Muscle of back (tissue), 13 donors: ENCODE measurements at places on chromosomes 3 and 15.

DNA sequence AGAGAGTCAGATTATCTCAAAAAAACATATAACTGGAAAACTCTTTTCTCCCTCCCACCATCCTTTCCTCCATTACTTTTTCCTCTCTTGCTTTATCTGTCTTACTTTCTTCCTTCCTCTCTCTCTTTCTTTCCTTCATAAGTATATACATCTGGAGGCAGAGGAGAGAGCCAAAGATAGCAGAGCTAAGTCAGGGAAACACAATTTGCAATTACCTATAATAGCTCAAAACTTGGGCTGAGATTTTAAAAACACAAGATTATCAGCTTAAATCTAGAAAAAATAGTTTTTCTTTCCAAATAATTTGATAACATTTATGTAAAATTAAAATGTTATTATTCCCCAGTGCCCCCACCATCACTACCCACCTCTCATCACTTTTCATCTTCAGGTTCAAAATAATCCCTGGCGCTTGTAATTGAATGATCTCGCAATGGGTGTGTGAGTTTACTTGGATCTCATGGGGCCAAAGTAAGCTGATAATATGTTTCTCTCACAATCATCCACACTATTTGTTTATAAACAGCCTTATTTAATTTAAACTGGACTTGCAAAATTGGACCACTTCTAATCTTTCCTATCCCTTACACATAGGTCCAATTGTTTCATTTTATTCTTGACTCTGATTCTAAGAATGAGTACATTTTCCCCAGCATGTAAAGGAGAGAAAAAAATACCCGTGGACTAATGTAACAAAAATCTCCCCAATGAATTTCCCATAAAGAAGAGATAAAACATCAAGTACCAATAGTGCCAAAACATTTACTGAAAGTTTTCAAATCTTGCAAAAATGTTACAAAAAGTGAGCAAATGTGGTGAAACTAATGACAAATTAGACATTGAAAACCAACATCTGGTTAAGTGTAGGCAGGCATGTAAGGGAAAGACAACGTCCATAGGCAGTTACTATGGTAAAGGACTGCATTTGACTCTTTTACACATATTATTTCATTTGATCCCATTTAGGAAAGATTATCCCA is 236.9 kb downstream of the DTWD1 start:
- peak; percentile 70 for DNase-seq

- DNase-seq: no peak
Observed at GRCh38 chr3:179829401-179829800, 176.6 kb downstream of the USP13 start.

- DNase-seq: no peak
Observed at GRCh38 chr3:183069086-183069485, 30.2 kb downstream of the MCCC1 start.

DNA sequence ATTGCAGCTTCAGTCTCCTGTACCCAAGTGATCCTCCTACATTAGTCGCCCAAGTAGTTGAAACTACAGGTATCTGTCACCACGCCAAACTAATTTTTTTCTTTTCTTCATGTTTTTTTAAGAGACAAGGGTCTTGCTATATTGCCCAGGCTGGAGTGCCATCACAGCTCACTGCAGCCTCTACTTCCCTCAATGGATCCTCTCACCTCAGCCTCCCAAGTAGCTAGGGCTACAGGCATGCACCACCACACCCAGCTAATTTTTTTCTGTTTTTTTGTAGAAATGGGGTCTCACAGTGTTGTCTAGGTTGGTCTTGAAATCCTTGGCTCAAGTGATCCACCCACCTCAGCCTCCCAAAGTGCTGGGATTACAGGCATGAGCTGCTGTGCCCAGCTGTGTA is 89.5 kb downstream of the ZNF609 start:
- DNase-seq: no peak

- no peak for DNase-seq
Observed at GRCh38 chr15:63712828-63713520, 115.8 kb downstream of the FBXL22 start.

- no peak for DNase-seq
Observed at GRCh38 chr3:183188895-183189462, 26.4 kb upstream of the LAMP3 start.

DNA sequence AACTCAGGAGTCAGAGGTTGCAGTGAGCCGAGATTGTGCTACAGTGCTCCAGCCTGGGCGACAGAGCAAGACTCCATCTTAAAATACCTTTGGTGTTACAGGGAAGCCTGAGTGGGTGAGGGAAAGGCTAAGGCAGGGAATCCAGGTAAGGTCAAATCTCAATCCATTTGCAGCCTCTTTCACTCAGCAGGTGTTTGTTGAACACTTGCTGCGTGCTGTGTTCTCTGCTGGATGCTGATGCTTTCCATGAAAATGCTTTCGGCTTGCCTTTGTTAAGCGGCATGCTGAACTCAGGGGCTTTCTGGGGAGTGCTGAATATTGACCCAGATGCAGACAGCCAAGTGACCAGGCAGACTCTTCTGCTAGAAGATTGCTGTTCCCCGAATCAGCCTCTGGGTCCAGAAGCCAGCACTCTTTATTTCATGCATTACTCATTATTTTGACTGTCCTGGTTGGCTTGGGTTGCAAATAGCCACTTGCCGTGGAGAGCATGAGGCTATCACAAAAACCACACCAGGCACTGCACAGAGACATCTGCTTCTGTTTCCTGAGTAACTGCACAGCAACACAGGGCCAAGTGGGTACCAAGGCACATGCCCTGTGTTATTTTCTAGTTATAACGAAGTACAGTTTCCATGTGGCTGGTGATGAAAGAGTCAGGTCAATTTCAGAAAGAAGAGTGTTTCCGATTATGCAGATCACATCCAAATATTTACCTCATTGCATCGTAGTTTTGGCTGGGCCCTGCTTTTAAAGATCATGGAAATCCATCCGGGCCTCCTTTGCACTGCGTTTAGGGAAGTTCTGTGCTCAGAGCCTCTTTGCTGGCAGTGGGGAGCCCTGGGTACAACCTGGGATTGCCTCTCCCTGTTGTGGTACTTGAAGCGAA is 88.6 kb downstream of the THSD4 start:
- peak; percentile 75 for DNase-seq

DNA sequence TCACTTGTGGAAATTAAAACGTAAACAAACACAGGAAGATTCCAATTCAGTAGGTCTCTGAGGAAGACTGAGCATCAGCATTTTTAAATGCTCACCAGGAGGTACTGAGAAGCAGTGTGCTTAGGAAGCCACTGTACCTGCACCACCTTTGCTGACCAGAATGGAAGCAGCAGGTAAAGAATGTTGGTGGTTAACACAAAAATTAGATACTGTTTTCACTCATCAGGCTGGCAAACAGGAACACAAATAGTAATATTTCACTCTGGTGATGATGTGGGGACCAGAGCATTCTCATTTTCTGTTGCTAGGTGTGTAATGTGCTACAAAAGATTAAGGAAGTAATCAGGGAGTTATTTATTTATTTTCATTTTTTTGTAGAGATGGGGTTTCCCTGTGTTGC is 29.9 kb upstream of the GHSR start:
- no peak for DNase-seq

GRCh38 chr3:63940389-63940757 is 28.2 kb upstream of the SCAANT1 start:
- DNase-seq: no peak

GRCh38 chr15:31511707-31512310 is 185.2 kb downstream of the KLF13 start:
- DNase-seq: no peak

DNA sequence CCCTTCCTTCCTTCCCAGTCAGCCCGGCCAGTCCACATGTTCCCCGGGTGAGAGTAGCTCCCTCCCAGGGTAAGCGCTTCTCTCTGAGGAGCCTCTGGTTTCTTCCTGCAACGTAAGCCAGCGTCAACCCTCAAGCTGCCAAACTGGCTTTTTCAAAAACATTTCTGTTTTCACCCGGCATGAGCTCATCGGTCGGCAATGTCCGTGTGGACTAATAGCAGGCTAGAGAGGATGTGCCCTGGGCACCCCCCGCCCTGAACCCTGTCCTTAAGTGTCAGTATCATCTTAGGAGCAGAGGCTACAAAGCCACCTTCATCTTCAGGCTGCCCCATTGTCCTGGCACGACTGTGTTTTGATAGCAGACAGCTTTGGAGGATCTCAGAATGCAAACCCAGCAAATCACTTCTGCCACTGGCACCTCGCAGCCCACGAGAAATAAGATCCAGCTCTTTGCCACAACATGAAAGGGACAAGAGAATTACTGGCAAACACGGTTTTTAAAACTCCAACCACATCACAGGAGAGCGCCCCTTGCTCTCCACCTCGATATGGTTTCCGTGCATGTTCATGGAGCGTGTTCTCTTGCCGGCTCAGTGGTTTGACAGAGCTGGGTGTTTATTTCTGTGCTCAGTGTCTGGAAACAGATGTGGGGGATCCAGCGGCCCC is 9.9 kb downstream of the ALDH1A3 start:
- peak; percentile 41 for DNase-seq

GRCh38 chr15:78280319-78281072 is 16.1 kb downstream of the DNAJA4 start:
- DNase-seq: no peak

DNA sequence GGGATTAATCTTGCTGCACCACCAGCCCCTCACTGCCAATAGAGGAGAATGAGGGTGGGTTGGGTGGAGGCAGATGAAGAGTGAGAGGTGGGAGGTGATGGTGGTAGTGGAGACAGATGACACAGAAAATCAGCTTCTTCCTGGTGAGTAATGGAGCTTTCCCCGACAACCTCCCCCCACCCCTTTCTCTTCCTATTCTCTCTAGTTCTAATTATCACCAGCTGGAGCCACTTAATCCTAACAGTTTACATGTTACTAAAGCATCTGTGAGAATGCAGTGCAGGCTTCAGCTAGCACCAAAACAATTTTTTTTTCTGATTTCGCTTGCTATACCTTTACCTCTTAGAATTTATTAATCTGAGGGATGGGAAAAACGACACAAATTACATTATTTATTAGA is 116.1 kb upstream of the DNAJC19 start:
- DNase-seq: no peak

GRCh38 chr3:40913641-40914040 is 285.7 kb upstream of the CTNNB1 start:
- DNase-seq: no peak

DNA sequence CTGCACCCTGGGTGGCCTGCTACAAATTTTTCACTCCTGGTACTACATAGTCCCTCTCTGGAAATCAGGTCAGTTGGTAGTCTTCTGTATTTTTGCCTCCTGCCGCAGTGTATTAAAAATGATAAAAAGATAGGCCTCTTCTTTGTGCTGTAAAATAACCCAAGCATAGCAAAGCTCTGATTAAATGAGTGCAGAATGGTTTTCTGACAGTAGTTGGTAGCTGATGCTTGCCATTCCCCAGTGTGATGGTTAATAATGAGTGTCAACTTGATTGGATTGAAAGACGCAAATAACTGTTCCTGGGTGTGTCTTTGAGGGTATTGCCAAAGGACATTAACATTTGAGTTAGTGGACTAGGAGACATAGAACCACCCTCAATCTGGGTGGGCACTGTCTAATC is 264.4 kb upstream of the ZNF717 start:
- no peak for DNase-seq

DNA sequence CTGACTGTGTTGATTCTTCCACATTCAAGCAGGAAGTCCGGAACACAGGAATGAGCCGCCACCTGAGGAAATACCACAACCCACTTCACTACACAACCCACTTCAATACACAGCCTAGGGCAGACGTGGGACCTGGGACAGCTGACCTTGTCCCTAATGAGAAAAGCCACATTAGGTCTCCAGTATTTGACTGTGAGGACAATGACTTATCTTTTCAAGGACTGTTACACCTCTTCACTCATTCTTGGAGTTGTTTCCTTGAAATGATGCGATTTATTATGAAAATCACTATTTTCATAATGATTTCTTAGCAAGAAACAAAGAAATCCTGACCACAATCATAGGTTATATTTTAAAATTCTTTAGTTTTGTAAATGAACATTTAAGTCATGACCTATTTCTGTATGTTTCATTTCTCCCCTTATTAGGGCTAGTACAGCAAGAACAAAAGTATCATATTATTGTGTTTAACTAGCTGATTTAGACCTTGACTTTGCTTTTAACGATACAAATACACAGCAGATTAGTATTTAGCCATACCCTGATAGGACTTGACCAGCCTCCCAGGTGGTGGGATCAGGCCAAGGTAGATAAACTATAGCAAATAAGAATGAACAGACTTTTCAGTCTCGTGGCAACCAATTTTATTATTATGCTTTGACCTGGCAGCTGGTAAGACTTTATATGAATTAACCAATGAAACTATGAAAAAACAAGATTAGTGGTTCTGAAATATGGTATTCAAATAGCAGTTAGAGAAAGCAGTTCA is 6.0 kb downstream of the RAB27A start:
- no peak for DNase-seq

- no peak for DNase-seq
Observed at GRCh38 chr3:195180490-195181112, 90.4 kb downstream of the XXYLT1 start.

- DNase-seq: no peak
Observed at GRCh38 chr3:3107858-3108257, 2.3 kb downstream of the IL5RA start.

DNA sequence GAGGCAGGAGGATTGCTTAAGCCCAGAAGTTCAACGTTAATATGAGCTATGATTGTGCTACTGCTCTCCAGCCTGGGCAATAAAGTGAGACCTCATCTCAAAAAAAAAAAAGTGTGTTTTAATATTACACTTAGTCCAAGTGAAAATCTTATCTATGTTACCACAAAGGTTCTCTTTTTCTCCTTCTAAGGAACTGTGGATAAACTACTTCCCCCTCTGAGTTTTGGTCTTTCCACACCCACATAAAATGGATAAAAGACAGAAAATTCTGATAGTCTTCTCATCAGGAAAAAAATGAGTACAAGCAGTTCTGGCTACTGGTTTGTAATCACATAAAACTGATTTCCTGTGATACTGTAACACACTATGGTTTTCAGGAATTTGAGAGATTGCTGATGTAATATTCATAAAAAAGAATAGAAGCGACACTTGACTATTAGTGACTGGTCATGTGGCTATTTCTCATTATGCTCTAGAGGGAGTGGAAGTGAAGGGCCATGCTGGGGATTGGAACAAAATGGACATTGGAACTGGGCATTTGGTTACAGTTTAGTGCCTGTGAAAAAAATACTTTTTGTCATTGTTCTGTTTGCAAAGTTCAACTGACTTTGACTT is 68.2 kb downstream of the RYR3 start:
- no peak for DNase-seq

DNA sequence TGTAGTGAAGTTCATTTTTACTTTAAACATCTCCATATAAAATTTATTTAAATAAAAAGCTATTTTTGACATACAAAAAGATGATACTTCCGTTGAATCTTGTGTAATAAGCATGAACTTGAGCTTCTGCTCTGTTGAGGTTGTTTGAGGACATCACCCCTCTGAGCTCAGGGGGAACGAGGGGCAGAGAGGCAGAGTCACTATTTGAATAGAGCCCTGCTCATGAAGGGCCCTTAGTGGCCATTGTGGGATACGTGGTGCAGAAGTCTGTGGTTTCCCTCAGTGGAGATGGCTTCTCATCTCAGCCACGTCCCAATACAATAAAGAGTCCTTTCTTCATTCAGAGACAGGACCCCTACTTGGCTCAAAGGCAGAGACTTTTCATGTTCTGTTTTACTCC is 10.6 kb downstream of the CEMIP start:
- DNase-seq: no peak
